Transverse colon (tissue), 4 donors: ENCODE measurements at places on chromosomes 2 and 18.
A peak's percentile ranks its signal among the peaks of the same experiment; 100 is the strongest.

DNA sequence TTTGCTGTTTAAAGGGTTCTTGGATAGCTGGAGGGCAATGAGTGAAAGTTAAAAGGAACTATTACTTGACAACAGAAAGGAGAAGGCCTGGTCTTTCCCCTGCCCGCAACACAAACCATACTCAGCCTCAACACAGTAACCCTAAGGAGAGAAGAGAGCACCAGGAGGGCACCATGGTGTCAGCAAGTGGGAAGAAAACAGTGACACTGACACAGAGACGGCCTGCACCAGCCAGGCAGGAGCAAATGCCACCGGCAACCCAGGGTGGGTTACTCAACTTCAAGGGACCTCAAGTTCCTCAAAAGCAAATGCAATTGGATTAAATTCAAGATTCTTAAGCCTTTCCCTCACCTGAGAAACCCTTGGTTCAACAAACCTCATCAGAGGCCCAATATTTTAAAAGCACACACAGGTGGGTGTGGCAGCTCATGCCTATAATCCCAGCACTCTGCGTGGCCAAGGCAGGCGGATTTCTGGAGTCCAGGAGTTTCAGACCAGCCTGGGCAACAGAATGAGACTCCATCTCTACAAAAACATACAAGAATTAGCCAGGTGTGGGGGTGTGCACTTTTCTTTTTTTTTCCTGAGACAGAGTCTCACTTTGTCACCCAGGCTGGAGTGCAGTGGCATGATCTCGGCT, 52.3 kb downstream of the TFCP2L1 start:
- no peak for DNase-seq

- DNase-seq = no peak
Observed at GRCh38 chr2:207629553-207629952, 4.4 kb upstream of the METTL21A start.

- peak; percentile 7 for DNase-seq
Observed at GRCh38 chr18:55779691-55780585, 191.9 kb upstream of the TCF4 start.

- DNase-seq = no peak
Observed at GRCh38 chr2:42838133-42838532, 45.8 kb upstream of the HAAO start.

- no peak for DNase-seq
Observed at GRCh38 chr18:71237641-71238040, 948.8 kb downstream of the SOCS6 start.

GRCh38 chr2:18986046-18986445, 372.4 kb downstream of the OSR1 start:
- DNase-seq = no peak

DNA sequence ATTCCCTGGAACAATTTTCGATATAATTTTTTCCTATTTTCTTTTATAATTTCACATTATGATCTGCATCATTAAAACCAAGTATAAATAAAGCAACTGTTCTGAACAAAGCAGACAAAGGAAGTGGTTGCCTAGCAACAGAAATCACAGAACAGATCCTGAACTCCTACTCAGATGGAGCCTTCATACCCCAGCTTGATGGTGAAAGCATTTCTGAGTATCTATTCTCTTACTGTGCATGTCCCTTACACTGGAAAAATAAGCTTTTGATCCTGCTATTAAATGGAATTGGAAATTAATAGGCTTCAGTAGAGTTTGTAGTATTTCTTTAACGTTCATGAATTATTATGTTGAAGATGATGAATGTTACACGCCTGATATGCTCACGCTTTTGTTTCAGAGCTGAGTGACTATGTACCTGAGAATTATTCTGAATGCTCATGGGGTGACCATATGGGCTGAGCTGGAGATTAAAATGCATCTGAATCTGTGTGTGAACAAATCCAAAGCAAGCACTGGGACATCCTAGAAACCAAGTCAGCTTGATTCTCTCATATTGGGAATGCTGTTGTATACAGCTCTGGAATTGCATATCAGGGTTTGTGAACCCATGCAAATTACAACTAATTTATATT, 254.0 kb downstream of the KCNJ3 start:
- DNase-seq = no peak

DNA sequence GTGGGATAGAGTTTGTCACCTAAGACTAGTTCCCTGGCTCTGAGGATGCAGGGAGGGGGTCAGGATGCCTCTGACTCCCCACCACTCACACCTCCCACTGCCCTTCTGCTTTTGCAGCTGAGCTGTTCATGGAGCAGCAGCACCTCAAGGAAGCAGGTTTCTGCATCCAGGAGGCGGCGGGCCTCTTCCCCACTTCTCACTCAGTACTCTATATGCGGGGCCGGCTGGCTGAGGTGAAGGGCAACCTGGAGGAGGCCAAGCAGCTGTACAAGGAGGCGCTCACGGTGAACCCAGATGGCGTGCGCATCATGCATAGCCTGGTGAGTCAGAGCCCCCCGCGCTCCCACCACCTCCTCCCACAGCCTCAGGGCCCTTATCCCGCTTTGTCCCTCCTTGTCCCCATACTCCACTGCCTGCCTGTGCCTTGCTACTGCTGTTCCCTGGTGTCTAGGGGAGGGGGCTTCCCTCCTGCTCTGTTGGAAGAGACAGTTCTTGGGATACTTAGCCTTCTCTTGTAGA, 94.4 kb downstream of the STPG4 start:
- no peak for DNase-seq

GRCh38 chr2:10688921-10689807, 611 bp downstream of the NOL10 start:
- peak; percentile 31 for DNase-seq
